ENCODE measurements at places on chromosomes 11 and 22.

DNA sequence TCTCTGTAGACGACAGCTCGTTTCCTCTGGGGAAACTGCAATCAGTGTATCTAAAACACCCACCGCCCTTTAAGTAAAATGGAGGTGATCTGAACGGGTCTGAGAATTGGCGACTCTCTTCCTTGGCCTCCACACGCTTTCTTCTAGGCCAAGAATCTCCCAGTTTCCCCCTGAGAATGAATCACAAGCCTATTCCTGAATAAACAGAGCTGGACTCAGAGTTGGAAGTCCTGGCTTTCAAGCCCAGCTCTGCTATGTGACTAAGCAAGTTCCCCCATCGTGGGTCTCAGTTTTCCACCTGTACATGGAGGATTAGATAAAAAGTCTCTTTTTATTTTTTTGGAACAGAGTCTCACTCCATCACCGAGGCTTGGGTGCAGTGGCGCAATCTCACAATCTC is 200.4 kb downstream of the MN1 start:
- DNase-seq: no peak

GRCh38 chr11:111528557-111528956 is 12.0 kb upstream of the LAYN start:
- no peak for DNase-seq

DNA sequence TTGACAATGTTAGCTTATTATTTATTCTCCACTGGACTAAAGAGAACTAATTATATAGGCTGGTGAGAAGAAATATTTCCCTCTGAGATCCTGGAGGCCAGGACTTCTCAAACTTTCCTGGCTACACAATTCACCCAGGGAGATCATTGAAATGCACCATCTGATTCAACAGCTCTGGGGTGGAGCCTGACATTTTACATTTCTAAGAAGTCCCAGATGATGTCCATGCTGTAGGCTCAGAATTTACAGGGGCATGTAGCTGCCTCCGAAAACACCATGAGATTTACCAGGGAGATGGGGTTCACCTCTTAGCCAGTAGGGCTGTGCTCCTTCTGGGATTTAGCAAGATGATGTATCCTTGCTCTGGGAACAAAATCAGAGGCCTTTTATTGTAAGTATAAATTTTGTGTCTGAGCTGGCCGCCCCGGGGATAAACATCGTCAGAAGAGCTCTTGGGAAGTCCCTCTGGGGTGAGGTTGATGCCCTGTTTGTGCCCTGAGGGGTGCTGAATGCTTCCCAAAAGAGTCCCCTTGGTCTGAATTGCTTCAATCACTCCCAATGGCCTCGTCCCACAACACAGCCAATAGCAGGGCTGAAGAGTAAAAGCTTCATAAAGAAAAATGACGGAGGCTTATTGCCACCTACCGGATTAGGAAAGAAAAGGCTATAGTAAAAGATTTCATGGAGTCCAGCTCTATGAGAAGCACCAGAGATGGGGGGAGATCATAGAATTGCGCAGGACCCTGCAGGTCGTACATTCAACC is 33.4 kb upstream of the API5 start:
- no peak for DNase-seq

DNA sequence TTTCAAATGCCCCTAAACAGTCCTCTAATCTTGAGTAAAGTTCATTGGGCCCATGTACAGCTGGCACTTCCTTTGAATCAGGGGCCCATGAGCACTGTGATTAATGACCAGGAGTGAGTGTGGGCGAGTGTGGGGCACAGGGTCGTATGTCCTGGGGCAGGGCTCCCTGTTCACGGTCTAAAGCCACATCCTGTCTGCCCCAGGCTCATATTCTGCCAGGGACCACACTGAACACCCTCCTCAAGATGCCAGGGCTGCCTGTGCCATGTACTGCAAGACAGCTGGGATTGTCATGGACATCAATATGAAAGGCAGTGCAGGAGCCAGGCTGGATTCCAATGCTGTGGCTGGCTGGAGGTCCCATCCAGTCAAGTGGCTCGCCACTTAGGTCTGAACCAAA is 130.5 kb downstream of the KIRREL3 start:
- no peak for DNase-seq

GRCh38 chr11:70031631-70032469 is 46.3 kb upstream of the ANO1 start:
- no peak for DNase-seq

GRCh38 chr22:30863081-30863833 is 105.3 kb downstream of the MORC2 start:
- no peak for DNase-seq

GRCh38 chr11:64004590-64004984 is 18.3 kb downstream of the OTUB1 start:
- no peak for DNase-seq

DNA sequence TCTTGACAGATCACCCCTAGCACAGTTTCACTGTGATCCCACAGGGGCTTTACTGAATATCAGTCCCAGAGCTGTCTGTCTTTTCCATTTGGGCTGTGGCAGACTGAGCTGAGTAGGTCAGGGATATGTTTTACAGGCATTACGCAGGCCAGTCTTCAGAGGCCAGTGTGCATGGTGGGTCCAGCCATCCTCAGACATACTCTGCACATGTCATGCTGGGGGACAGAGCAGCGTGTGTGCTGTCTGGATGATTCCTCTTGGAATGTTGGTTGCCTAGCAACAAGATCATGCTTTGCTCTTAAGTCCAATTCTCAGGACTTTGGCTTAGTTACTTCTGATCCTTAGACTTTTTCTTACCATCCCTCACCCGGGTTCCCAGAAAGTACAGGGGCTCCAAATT is 736.5 kb downstream of the DLG2 start:
- no peak for DNase-seq

DNA sequence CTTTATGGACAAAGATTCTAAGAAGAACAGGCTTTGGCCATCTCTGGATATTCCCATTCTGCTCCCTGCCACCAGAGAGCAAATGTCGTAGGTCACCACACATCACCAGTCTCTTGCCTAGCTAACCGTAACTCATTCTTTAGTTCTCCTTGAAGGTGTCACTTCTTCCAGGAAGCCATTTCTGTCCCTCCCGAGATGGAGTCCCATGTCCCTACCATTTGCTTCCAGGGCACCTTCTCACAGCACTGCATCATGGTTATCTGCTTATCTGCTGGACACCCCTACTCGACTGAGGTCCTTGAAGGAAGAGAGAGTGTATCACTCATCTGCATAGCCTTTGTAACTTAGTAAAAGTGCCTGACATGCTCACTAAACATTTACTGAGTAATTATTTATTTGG is 47.6 kb downstream of the FAM83F start:
- DNase-seq: no peak

Data from HS-27A (cell line).